ENCODE measurements at places on chromosomes 11 and 22.
A peak's percentile ranks its signal among the peaks of the same experiment; 100 is the strongest.

GRCh38 chr11:62565100-62565802 lies 8.4 kb downstream of the EEF1G start:
- no peak for DNase-seq

DNA sequence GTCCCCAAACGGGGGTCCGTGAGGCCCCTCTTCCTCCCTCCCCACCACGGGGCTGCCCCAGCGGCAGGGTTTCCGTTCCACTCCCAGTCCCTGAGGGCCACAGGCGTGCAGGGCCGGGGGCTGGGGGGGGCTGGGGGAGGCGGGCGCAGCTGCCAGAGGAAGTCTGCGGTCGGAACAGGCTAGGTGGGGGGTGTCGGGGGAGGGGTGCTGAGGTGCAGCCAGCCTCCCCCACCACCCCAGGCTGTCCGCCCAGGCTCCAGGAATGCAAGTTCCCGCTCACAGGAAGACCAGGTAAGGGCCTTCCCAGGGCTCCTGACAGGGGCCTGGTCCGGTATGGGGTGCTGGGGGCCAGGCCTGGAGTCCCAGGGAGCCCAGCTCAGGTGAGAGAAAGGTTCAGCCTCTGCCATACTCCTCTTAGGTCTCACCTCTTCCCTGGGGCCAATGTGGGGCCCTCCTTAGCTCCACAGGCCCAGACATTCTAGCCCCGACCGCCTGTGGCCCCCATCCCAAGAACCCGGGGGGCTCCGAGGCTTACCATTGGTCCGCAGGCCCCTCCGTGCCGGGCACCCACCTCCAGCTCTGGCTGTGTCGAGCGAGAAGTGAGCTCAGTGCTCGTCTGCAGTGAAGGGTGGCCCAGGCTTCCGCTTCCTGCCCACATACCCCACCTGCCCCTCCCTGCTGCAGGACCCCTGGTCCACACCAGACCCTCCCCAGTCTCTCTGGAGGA lies at the start of gene PTPRCAP:
PTPRCAP (minus strand) TSS at position 601 of the 727 bp plus-strand sequence; CDS start at position 538, 63 bp downstream.
- DNase-seq, result peak; percentile 92

GRCh38 chr11:73223998-73224730 lies 6.1 kb downstream of the P2RY2 start:
- DNase-seq, result peak; percentile 46

- DNase-seq, result no peak
Measured at GRCh38 chr22:32123657-32124056, 35.4 kb downstream of the C22orf42 start.

GRCh38 chr22:27094633-27095308 lies 437.4 kb downstream of the MIAT start:
- no peak for DNase-seq

GRCh38 chr22:50208430-50208938 lies 7.7 kb downstream of the SELENOO start:
- DNase-seq, result no peak

- DNase-seq, result no peak
Measured at GRCh38 chr11:30125456-30125855, 105.4 kb upstream of the FSHB start.

DNA sequence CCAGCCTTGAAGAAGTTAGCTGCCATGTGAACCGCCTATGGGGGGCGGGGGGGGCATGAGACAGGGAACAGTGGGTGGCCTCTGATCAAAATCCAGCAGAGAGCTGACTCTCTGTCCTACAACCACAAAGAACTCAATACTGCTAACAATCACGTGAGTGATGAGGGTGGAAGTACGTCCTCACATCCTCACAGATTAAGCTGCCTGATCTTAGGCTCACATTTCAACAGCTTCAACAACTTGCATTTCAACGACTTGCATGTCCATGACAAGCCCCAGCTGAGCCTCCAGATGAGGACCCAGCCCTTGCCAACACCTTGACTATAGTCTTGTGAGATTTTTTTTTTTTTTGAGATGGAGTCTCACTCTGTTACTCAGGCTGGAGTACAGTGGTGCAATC lies 51.6 kb downstream of the CLMP start:
- DNase-seq, result no peak

DNA sequence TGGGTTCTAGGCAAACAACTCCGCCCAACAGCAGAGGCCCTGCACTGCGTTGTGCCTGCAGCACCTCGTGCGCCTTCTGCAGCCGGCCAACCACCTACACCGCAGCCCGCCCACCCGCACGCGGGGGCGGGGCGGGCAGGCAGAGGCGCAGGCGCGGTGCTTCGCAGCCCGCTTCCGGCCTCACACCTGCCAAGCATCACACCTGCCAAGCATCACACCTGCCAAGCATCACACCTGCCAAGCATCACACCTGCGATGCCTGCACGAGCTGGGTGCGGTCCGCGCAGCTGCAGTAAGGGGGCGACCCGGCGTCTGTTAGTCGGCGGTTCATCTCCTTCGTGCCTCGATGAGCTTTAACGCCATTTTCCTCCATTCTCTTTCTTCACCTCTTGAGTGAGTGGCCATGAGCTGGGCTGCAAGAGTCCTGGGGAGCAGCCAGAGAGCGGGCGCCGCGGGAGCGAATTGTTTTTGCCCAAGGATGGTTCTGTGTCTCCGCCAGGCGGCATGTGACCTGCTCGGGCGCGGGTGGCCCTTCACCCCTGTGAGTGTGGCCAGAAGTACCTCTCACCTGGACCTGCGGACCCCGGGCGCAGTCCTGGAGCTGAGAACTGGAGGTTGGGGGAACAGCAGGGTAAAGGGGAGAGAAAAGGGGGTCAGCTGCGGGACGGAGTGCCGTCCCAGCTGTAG lies at the start of gene LDHAL6A:
LDHAL6A (plus strand) TSS at position 171 of the 687 bp plus-strand sequence. CDS start 825 bp downstream, outside the sequence.
- peak; percentile 20 for DNase-seq

- DNase-seq, result peak; percentile 69
Measured at GRCh38 chr11:47724041-47724729, 9.0 kb upstream of the AGBL2 start.
